Activated T-helper 1 cell treated with anti-CD3 and anti-CD28 coated beads, Interleukin-2, amount 50 U/mL, for 16 hours (primary cell): ENCODE measurements at places on chromosomes 6 and 20.

- no peak for DNase-seq
Measured at GRCh38 chr6:52363228-52363867, 1.4 kb downstream of the PAQR8 start.

- no peak for DNase-seq
Measured at GRCh38 chr6:109143191-109143590, 47.9 kb downstream of the CEP57L1 start.

DNA sequence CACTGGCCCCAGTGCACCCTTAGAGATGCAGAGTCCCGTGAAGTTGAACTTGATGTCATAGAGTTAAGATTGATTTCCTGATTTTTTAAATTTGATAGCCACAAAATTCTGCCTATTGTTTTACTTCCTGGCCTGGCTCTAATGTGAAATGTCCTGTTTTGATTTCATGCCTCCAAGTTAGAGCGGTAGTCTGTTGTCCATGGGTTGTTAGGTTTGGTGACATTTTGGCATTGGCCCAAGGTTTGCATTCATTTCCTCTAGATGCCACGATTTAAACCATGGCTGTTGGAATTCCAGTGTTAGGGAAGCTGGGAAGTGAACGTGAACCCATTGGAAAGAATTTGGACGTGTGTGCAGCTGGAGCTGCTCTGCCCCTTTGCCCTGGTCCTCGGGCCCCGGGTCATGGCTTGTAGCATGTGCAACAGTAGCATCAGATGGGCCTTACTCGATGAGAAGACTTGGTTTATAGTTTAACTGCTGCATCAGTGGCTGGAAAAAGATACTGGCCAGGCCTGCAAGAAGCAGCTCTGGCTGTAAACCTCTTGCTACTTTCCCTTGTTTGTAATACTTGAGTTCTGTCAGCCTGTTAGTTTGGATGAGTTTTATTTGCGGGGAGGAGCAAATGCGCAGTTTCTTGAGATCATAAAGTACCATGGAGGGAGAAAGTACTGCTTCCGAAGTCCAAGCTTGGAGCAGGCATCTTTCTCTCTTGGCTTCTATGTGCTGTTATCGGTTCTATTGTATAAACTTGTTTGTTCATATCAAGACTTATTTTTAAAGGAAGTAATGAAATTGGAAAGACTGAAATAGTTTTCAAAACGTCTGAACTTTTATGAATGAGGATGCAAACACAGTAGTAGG lies 121.4 kb upstream of the CLDN20 start:
- DNase-seq: no peak

- DNase-seq: no peak
Measured at GRCh38 chr6:51077821-51078518, 259.3 kb downstream of the TFAP2B start.

GRCh38 chr6:5828296-5828695 lies 178.4 kb downstream of the NRN1 start:
- no peak for DNase-seq

GRCh38 chr6:56524891-56525703 lies 117.6 kb downstream of the DST start:
- DNase-seq: no peak

GRCh38 chr20:23646106-23646873 lies 8.5 kb upstream of the CST3 start:
- DNase-seq: no peak

DNA sequence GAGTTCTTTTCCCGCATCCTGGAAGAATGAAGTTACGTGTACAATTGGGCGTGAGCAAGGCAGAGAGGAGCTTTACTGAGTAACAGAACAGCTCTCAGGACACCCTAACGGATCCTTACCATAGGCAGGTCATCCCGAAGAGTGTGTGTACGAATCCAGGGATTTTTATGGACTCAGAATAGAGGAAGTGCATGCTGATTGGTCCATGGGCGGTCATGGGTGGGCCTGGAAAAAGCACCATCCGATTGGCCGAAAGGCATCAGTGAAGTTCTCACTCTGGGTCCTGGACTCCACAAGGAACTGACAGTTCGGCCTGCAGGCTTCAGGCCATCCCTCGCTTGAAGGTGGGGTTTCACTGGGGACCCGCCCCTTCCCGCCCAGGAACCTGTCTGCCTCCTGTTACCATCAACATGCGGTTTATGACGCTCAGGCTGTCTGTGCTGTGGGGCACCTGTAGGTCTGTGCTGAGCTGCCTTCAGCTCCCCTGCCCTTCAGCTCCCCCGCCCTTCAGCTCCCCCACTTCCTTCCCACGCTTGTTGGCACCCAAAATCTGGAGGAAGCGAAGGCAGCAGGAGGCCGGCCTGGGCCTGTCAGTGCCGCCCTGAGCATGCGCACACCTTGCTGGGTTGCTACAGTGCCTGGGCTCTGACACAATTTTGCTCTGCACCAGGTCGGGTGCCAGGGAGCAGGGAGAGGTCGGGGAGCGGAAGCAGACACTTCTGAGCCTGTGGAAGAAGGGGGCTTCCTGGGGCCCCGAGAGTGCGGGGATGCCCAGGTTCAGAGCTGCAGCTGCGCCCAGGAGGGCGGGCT lies 57.9 kb upstream of the MANEA start:
- no peak for DNase-seq

DNA sequence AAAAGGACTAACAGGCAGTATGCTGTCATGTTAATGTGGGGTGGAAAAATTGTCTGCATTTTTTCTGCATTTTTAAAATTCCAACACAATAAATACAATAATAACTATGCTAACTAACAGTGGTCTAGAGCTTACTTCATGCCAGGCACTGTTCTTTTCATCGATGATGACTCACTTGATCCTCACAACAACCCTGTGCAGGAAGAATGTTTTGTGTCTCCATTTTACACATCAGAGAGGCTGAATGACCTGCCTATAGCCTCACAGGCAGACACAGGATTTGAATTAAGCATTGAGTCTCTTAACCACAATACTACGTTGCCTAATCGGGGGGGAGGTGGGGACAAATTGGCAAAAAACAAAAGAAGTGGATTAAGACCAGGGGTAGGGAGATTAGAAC lies 26.9 kb upstream of the FANCE start:
- no peak for DNase-seq

GRCh38 chr20:4243071-4243470 lies 227.7 kb upstream of the RNF24 start:
- DNase-seq: no peak

GRCh38 chr20:24672886-24673677 lies 203.7 kb downstream of the SYNDIG1 start:
- DNase-seq: no peak

DNA sequence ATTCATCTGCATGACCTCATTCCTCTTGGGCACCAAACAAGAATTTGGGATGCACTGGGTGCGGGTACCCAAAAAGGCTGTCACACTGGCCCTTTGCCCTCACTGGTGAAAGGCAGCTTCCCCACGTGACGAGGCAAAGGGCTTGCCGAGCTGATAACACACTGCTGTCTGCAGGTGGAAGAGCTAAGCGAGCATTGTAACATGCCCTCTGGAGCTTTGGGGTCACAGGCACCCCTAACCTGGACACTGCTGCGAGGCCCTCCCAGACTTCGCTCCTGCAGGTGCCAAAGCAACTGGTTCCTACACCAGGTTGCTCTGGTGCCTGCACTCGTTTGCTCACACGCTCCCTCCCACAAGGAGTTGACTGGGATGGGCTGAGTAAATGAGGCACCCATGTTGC lies 1595.7 kb downstream of the HACE1 start:
- no peak for DNase-seq

- DNase-seq: no peak
Measured at GRCh38 chr6:159790956-159791598, 810 bp downstream of the MRPL18 start.

DNA sequence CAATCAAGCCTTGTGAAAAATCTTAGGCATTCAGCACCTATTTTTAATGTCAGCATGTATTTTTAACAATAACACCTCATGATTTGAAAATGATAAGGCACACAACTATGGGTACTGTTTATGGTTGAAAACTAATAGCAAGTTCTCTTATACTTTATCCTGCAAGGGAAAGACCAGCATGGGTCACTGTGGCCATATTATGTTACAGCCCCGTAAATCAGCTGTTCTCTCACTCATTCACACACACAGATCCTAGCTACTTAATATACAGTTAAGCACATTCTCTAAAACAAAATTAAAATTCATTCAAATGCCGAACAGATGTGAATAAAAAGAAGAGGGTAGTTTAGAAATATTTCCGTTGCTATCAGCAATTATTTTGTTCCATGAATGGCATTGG lies 224.4 kb downstream of the OGFRL1 start:
- DNase-seq: no peak

DNA sequence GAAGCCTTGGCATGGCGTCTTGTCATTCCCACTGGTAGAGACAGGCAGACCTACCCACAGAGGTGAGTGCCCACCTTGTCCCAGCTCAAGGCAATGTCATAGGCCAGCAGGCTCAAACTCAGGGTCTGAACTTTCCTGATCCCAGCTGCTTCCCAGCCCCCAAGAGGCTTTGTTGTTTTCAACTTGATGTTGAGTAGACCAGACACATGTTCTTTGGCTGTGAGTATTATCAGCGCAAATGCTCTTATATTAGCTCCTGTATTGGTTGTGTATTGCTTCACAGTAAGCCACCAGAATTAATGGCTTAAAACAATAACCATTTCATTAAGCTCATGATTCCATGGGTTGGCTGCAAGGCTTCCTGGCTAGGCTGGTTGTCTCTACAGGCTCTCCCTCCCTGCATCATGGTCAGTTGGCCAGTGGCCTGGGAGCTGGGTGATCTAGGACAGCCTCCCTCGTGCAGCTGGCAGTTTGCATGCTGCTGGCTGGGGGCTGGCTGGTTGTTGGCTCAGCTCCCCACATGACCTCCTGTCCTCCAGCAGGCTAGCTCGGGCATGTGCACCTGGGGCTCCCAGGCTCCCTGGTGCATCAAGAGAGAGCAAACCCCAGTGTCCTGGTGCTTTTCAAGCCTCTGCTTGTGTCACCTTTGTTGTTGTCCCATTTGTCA lies 21.6 kb downstream of the TOX2 start:
- no peak for DNase-seq

DNA sequence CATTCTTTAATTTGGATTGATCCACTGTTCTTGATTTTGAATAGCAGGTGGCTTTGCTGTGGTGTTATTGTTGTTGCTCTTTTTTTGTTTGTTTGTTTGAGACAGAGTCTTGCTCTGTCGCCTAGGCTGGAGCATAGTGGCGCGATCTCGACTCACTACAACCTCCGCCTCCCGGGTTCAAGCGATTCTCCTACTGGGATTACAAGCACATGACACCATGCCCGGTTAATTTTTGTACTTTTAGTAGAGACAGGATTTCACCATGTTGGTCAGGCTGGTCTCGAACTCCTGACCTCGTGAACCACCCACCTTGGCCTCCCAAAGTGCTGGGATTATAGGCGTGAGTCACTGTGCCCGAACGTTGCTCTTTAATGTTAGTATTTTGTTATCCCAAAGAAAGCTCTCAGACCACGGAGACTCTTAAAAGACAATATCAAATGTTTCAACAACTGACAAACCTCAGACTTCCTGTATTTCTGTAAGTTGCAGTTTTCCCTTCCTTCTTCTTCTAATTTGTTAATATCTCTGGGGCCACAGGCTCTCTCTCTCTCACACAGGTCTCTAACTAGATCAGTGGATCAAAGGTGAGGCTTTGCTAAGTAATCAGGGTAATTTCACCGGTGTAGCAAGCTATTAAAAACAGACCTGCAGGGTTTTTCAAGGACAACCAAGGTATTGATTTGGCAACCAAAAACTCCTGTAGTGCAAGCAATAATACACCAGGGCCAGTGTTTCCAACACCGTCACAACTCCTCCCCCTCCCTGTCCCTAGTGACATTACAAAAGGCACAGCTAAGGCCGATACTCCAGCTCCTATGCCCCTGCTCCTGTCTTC lies 48.8 kb upstream of the ZNF217 start:
- DNase-seq: no peak

DNA sequence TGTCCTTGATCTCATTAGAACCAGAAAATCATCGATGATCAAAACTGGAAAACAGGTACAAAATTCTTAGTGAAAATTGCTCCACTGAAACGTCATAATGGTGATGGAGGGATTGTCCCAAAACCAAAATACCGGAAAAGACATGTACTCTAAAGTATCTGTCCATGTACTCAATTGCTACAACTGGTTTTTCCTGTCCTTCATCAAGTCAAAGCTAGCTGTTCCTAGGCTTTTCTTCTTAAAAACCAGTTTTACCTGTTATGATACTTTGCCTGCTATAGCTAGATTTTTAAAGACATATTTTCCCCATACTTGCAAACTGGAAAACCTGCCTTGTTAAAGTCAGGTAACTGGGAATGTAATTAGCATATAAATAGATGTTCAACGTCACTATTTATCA lies 50.5 kb upstream of the LRRC1 start:
- DNase-seq: no peak

GRCh38 chr20:919491-919916 lies 3.4 kb upstream of the ANGPT4 start:
- no peak for DNase-seq

DNA sequence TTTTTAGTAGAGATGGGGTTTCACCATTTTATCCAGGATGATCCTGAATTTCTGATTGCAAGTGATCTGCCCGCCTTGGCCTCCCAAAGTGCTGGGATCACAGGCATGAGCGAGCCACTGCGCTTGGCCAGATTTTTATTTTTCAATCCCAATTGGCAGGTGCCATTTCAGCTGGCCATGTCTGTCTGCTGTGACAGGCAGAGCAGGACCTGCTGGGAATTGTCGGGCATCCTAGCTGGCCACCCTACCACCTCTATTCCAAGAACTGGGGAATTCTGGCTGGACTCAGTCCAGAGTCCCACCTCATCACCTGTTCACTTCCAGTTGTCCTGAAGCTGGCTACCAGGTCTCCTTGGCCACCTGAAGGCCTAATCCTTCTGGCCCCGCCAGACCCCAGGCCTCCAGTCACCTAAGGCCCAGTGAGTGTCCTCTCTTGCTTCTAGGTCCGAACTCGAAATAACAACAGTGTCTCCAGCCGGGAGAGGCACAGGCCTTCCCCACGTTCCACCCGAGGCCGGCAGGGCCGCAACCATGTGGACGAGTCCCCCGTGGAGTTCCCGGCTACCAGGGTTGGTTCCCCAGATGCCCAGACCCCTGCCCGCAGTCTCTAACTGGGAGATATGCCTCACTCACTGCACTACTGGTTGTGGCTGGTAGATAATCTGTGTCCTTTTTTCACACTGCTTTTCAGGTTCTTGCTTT lies 24.0 kb downstream of the DNMT3B start:
- no peak for DNase-seq

GRCh38 chr6:16060039-16060438 lies 68.8 kb upstream of the MYLIP start:
- DNase-seq: no peak
